Right atrium auricular region (tissue), 2 donors: ENCODE measurements at places on chromosomes 7 and 10.

DNA sequence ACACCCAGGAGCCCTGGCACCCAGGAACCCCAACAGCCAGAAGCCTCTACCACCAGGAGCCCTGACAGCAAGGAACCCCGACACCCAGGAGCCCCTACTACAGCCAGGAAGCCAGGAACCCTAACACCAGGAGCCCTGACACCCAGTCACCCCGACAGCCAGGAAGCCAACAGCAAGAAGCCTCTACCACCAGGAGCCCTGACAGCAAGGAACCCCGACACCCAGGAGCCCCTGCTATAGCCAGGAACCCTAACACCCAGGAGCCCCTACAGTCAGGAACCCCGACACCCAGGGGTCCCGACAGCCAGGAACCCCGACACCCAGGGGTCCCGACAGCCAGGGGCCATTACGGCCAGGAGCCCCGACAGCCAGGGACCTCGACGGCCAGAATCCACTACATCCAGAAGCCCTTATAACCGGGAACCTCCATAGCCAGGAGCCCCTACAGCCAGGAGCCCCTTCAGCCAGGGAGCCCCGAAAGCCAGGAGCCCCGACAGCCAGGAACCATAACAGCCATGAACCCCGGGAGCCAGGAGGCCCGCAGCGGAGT, 440 bp upstream of the GLRX3 start:
- H3K4me1 ChIP-seq: peaks cover 37% of the 10 kb centered on the region
- DNase-seq: no peak
- H3K4me3 ChIP-seq: peak overlapping the region; percentile 88

DNA sequence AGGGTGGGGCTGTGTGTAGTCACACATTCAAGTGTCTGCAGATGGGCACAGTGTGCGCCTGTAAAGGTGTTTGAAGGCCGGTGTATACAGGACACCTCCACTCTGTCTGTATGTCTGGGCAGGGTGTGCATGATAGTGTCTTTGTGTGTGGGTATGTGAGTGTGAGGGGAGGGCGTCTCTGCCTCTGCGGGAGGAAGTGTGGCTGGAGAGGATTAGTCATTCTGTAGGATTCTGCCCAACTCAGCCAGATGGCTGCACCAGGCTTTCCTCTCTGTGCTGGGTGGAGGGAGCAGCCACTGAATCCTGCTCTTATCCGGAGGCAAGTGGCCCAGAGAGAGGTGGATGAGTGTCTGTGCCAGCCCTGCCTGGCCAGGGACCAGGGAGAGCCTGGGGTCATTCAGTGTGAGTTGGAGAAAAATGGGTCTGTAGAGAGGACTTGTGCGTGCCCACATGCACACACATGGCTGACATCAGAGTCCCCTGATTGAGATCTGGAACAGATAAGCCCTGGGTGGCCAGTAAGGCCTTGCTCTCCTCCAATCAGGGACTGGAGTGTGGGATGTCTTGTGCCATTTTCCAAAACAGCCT, 1.7 kb downstream of the SFXN3 start:
- peak; percentile 87 for DNase-seq
- H3K4me3 ChIP-seq: peak overlapping the region; percentile 77
- H3K27me3 ChIP-seq: no peaks in the 10 kb centered on the region
- H3K36me3 ChIP-seq: peaks cover 32% of the 10 kb centered on the region
- H3K27ac ChIP-seq: peak overlapping the region; percentile 99
- peaks cover 20% of the 10 kb centered on the region for H3K4me1 ChIP-seq

DNA sequence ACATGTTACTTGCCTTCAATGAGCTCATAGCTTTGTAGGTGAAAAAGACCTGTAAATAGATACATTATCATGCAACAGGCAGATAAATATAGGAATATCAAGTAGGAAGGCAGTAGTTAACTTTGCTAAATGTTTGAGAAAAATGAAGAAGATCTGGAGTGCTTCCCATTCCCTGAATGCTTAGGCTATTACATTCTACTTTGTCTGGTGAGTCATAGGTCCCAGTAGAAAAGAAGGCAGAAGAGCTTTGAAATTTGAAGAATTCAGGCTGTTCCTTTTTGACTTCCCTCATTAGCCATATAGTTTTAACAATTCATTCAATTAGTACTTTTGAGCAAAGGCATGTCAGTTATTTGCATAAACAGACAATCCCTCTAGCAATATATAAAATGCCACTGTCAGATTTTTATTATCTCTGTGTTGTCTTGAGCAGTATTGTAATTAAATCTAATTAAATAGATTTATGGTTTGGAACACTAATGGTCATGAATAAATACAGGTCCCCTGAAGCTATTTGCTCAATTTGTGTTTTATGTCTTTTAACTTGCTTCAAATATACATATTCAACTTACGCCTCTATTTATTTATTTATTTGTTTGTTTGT, 875.0 kb downstream of the REEP3 start:
- no peaks in the 10 kb centered on the region for H3K4me1 ChIP-seq
- H3K36me3 ChIP-seq: no peaks in the 10 kb centered on the region
- DNase-seq: no peak
- H3K27ac ChIP-seq: no peak overlapping the region
- H3K27me3 ChIP-seq: no peaks in the 10 kb centered on the region

DNA sequence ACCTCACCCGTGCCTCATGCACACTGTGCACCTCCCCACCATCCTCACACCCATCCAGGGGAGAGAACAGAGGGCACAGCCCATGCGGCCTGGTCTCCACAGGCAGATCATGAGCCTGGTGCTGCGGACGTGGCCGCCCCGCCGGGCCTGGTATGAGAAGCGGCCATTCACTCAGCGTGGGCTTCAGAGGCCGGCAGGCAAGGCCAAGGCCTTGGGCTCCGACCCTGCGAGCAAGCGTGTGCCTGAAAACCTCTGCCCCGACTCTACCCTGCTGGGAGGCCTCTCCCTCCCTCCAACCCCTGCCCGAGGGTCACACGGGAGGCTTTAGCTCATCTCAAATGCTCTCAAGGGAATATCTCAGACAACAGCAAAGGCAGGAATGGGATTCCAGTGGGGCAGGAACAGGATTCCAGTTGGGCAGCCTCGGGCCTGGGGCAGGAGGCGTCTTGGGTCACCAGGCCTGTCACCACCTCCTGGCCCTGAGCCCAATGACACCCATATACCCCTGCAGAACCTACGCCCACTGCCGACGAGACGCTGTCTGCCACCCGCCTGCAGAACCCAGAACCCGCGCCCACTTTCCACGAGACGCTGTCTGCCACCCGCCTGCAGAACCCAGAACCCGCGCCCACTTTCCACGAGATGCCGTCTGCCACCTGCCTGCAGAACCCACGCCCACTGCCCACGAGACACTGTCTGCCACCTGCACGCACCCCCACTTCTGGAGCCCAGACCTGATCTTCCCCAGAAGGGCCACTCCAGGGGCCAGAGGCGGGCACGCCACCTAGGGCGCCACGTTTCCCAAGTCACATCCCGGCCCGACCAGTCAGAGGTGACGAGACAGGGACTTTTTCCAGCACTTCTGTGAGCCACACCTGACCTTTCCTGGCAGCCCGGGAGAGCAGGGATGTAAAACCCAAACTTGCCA, 38.9 kb downstream of the ADAP1 start:
- no peak overlapping the region for H3K27ac ChIP-seq
- H3K27me3 ChIP-seq: no peaks in the 10 kb centered on the region
- no peaks in the 10 kb centered on the region for H3K36me3 ChIP-seq
- no peak for DNase-seq

DNA sequence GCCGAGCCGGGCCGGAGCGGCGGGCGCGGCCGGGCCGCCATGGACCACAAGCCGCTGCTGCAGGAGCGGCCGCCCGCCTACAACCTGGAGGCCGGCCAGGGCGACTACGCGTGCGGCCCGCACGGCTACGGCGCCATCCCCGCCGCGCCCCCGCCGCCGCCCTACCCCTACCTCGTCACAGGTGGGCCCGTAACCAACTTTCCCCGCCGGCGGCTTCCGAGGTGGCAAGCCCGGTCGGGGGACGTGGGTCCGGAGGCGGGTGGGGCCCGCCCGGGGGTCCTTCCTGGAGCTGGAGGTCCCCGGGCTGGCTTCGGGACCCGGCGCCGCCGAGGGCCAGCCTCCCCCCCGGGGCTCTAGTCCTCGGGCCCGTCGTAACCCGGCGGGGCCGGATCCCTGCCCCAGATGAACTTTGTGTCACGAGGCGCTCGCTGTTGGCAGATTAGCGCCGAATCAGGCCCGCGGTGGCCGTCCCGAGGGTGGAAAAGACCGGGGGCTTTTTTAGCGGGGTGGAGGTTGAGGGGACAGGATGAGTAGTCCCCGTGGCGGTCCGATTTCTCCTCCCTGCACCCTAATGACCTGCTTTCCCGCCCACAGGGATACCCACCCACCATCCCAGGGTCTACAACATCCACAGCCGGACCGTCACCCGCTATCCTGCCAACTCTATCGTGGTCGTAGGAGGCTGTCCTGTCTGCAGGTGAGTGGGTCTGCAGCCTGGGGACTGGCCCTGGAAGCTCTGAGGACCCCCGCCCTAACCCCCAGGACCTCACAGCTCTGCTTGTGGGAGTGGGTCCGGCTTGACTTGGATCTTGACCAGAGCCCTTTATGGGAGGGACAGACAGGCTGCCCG, 496 bp downstream of the BRI3 start:
- peaks cover 47% of the 10 kb centered on the region for H3K4me1 ChIP-seq
- DNase-seq: no peak
- peak overlapping the region; percentile 99 for H3K27ac ChIP-seq
- no peaks in the 10 kb centered on the region for H3K27me3 ChIP-seq
- H3K36me3 ChIP-seq: no peaks in the 10 kb centered on the region

DNA sequence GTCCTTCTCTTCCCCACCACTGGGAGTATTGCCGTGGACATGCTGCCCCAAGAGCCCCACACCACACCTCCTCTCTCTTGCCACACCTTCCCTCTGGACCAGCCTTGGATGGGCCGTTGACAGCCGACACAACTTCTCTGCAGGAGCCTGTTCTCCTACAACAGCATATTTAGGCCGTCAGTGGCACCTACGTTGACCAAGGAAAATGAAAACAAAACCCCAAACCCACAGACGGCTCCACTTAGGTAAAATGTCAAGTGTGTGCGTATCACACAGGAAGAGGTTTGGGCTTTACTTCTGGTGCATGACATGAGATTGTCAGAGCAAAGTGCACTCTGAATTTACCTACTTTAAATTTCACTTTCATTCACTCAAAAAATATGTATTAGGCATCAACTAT, 246.6 kb downstream of the ZMYND11 start:
- peaks cover 51% of the 10 kb centered on the region for H3K36me3 ChIP-seq
- H3K27me3 ChIP-seq: no peaks in the 10 kb centered on the region
- no peak overlapping the region for H3K27ac ChIP-seq
- no peak for DNase-seq
- H3K4me1 ChIP-seq: no peaks in the 10 kb centered on the region

DNA sequence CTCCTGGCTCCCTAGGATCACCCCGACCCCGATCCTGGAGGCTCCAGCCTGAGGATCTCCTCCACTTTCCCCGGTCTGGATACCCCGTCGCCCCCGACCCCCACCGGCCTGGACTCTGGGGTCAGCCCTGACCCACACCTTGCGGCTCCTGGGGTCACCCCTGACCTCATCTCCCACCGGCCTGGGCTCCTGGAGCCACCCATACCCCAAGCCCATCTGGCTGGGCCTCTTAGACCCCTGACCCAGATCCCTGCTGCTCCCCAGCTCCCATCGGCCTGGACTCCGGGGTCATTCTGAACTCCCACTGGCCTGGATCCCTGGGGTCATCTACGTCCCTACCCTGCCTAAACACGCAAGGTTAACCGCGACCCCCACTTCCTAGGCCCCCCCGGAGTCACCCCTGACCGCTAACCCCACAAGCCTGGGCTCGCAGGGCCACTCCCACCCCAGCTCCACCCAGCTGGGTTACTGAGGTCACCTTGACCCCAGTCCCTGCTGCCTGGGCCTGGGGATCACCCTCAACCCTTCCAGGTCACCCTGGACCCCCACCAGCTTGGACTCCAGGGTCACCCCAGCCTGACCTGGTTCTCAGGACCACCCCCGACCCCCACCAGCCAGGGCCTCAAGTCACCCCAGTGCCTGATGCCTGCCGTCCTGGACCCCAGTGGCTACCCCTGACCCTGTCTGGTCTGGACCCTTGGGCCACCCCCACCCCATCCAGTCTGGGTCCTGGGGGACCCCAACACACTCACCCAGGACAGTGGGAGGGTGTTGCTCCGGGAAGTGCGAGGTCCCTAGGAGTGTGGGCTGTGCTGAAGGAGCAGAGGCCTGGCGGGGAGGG, 1.2 kb downstream of the FOXK1 start:
- no peak for DNase-seq
- peak overlapping the region; percentile 91 for H3K4me3 ChIP-seq
- H3K4me1 ChIP-seq: peaks cover 28% of the 10 kb centered on the region
- no peaks in the 10 kb centered on the region for H3K36me3 ChIP-seq

- no peak overlapping the region for H3K27ac ChIP-seq
- DNase-seq: no peak
- H3K4me3 ChIP-seq: no peak overlapping the region
- H3K27me3 ChIP-seq: no peaks in the 10 kb centered on the region
- no peaks in the 10 kb centered on the region for H3K36me3 ChIP-seq
Observed at GRCh38 chr7:18429547-18429946, 66.0 kb upstream of the HDAC9 start.

DNA sequence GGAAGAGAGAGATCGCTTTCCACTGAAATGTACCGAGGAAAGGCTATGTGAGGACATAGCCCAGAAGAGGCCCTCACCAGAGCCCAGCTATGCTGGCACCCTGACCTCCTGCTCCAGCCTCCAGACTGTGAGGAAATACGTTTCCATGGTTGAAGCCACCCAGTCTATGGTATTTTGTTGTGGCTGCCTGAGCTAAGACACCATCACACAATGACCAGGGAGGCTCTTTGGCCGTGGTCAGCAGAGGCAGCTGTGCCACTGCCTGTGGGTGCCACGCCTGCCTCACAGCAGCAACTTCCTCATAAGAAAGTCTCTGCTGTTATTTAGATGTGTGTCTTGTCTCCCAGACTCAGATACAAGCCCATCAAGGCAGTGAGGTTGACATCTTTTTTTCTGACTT, 182.7 kb upstream of the PLXNA4 start:
- H3K4me3 ChIP-seq: no peak overlapping the region
- no peaks in the 10 kb centered on the region for H3K36me3 ChIP-seq
- no peak for DNase-seq
- H3K27ac ChIP-seq: no peak overlapping the region
- H3K4me1 ChIP-seq: no peaks in the 10 kb centered on the region

- H3K36me3 ChIP-seq: no peaks in the 10 kb centered on the region
Observed at GRCh38 chr7:142331941-142332340, 74.1 kb upstream of the PRSS58 start.
